ENCODE measurements at places on chromosomes 4 and X.

DNA sequence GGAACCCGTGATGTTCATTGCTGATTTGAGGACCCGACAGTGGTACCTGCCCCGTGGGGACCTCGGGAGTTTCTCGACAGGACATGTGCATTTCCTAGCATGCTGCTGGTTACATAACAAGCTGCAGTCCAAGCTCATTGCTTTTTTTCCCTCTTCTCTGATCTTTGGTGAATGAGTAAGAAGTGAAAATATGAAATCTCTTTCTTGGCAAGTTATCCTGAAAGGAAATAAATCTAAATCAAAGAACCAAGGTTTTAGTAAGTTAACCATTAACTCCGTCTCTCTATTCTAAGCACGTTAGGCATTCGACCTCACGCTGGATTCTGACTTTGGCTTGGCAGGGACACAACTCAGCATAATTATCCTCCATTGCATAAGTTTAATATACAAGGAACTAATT, 86.6 kb downstream of the STK32B start:
- DNase-seq, result no peak

GRCh38 chr4:56414135-56414670, 21.2 kb downstream of the PPAT start:
- DNase-seq, result no peak

- no peak for DNase-seq
Measured at GRCh38 chrX:52352551-52352950, 16.3 kb upstream of the XAGE2 start.

DNA sequence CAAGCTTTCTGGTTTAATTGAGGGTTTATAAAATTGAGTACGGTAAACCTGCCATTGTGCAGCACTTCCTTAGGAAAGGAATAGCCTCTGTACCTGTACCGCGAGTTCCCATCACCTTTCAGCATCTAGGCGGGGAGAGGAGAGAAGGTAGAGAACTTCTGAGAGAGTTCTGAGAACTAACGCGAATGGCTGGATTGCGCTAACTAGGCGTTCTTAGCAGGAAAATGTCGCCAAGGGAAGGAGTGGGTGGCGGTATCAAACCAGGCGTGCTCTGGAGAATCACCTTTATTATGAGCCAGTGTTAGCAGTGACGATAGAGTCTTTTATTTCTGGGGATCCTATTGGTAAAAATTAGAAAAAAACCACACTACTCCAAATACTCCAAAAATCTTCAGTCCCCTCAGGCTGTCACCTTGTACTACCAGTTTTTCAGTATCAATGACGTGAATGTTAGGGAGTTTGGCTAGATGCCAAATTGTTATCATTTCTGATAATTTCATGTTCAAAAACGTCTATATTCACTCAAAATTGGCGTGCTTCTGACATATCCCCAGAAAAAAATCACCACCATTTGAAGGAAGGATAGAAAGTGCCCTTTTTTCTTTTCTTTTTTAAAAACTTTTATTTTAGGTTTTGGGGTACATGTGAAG, 1.4 kb downstream of the UGT8 start:
- DNase-seq, result no peak

- no peak for DNase-seq
Measured at GRCh38 chr4:88643932-88644331, 51.7 kb downstream of the HERC3 start.

- DNase-seq, result no peak
Measured at GRCh38 chr4:101031971-101032370, 315.4 kb downstream of the PPP3CA start.

DNA sequence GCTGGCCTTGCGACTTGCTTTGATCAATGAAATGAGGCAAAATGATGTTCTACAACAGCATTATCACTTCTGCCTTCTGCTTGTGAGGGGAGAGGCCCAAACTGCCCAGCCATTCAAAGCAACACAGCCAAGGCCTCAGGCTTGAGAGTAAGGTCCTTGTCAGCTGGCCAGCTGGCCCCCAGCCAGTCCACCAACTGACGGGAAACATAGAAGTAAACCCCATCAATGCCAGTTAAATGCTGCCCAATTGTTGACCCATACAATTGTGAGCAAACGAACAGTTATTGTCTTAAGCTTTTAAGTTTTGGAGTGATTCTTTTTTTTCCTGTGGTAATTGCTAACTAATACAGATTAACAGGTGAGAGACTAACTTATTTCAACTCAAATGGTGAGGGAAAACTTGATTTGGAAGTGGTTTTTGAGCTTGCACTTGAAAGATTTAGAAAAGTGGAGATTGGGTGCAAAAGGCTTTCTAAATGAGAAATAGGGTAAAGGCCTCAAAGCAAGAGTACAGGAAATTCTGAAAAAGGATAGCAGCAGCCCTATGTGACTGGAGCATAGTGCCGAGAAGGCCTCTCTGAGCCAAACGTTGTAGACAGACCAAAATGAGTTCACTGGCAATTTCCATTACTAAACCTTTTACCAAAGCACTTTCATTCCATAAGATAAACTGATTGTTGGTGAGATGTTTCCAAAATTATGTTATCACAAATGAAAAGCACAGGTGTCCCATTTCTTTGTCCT, 66.9 kb downstream of the ARHGEF38 start:
- DNase-seq, result no peak

- DNase-seq, result no peak
Measured at GRCh38 chrX:99909946-99910345, 500.1 kb downstream of the PCDH19 start.

- no peak for DNase-seq
Measured at GRCh38 chr4:138192113-138192512, 50.0 kb downstream of the SLC7A11 start.

DNA sequence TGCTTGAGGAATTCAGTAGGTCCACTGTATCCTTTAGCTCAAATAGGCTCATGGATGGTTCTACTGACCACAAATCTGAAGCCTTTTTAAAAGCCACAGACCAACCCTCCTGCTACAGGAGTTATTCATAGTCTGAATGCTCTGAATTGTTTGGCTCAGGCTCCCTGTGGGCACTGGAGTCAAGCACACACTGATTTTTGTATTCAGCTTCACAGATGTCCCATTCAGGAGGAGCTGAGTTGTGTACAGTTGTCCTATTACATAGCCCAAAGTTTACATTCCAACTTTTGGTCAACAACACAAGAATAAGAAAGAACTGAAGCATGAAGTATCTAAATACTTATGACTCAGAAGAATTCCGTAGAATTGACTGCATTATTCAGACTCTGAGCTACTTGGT, 243.9 kb downstream of the UNC5C start:
- no peak for DNase-seq

DNA sequence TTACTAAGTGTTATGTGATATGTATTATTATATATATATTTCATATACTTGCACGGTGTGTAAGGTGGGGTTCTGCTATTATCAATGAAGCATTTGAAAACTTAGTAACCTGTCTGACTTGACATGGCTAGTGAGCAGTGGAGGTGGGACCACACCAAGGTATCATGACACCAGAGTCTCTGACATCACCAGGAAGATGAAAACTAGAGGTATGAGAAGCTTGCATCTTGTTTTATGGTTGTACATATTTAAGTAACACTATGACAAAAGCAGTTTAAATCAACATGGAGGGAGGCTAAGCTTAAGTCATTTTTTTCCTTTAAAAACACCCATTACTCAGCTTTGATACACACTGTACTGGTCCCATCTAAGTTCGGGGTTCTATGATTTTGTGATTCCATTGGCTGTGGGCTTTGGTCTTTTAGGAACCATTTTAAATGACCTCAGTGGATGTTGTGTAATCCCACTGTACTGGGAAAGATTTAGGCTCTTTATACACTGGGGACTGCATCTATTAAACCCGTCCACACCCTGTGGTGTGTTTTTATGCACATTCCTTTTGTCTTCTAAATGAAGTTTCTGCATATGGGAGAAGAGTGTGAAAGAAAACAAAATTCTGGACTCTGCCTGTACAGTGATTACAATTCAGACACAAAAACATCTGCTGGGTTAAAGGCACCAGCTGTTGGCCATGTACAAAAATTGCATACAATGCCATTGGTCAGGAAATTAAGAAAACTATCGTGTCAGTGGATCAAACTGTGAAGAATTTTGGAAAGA, 570.6 kb downstream of the SPRY1 start:
- no peak for DNase-seq

DNA sequence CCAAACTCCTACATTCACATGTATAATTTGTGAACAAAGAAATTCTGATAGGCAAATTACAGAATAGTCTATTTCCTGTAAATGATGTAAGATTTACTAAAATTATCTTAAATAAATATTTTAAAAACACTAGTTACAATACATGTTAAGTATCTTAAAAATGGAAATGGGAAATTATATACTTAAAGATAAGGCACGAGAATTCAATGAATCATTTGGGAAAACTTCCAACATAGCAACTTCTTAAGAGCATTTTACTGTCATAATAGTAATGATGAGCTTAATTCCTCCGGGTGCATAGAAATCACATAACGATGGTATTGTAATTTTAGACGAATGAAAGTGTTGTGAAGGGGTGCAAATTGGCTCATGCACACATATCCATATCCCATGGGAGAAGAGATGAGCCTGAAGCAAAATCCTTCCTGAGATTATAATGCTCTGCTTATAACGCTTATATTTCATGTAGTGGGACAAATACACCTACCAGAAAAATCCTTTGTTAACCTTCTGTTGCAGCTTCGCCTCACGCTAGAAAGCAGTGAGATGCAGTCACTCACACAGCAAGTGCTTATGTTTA, 873.5 kb downstream of the PDHA2 start:
- no peak for DNase-seq

- DNase-seq, result no peak
Measured at GRCh38 chr4:181860157-181860556, 383.0 kb upstream of the TENM3 start.

DNA sequence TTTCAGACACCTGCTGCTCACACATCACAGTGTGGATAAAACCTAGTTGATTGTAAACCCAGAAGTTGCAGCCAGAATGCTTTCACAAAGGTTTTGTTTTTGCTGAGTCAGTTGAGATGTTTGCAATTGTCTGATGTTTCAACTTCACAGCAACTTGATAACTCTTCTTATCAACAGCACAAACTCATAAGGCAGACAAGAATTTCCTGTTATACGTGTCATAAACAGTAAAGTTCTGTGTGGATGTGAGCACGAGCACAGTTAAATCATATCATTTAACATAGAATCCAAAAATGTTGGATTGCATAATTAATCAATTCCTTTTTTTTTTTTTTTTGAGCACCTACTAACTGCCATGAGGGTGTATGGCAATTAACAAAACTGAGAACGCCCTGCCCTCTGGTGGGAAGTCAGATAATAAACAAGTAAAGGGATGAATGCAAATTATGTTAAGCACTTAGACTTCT, 512.2 kb downstream of the PDHA2 start:
- DNase-seq, result no peak

GRCh38 chr4:69493515-69493914, 2.2 kb downstream of the UGT2B4 start:
- no peak for DNase-seq

- no peak for DNase-seq
Measured at GRCh38 chr4:28391877-28392276, 1531.2 kb downstream of the STIM2 start.

GRCh38 chr4:172011196-172011595, 198.0 kb downstream of the GALNTL6 start:
- no peak for DNase-seq
